ENCODE measurements at places on chromosomes 11 and 22.

DNA sequence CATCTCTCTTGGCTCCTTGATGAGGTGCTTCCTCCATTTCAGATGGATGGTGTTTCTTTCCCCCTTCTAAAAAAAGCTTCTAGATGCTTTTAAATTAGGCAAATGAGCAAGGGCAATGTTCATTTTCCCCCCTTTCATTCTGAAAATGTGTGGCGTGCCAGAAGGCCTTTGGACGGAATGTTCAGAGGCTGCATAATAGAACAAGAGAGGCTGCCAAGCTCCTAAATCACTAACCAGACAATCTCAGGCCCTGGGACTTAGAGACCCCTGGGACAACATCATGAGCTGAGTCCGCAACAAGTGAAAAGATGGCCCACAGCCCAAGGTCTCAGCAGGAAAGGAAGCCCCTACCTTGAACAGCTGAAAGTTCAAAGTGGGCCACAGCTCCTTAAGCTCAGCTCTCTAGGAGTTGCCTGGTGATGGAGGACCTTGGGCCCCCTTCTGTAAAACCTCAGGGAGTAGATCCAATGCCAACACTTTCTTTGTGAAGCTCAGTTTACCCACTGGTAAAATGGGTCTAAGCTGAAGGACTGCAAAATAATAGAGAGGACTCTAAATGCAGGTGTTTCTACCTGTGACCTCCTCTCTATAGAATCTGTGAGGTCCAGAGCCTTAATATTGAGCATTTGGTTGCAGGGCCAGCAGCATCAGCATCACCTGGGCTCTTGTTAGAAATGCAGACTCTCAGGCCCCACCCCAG lies 144.0 kb downstream of the FBXO7 start:
- DNase-seq: no peak

DNA sequence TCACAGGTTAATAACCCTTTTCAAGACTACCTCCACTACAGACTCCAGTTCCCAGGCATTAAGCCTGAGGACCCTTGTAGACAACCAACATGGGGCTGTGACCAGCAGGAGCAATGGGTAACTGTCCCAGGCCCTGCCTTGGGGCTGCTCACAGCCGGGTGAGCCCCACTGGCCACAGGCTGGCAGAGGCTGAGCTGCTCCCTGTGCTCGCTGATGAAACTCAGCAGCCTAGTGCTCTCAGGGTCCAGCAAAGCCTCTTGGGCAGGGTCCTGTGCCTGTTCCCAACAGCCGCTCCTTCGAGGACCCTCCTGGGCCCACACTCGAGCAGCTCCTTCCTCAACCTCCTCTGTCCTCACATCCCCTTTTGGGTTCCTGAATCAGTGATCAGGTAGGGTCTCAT lies 99.8 kb downstream of the VPREB1 start:
- no peak for DNase-seq

- no peak for DNase-seq
Measured at GRCh38 chr22:42066937-42067336, 3.7 kb downstream of the NAGA start.

GRCh38 chr22:26748845-26749244 lies 91.5 kb downstream of the MIAT start:
- DNase-seq: no peak

DNA sequence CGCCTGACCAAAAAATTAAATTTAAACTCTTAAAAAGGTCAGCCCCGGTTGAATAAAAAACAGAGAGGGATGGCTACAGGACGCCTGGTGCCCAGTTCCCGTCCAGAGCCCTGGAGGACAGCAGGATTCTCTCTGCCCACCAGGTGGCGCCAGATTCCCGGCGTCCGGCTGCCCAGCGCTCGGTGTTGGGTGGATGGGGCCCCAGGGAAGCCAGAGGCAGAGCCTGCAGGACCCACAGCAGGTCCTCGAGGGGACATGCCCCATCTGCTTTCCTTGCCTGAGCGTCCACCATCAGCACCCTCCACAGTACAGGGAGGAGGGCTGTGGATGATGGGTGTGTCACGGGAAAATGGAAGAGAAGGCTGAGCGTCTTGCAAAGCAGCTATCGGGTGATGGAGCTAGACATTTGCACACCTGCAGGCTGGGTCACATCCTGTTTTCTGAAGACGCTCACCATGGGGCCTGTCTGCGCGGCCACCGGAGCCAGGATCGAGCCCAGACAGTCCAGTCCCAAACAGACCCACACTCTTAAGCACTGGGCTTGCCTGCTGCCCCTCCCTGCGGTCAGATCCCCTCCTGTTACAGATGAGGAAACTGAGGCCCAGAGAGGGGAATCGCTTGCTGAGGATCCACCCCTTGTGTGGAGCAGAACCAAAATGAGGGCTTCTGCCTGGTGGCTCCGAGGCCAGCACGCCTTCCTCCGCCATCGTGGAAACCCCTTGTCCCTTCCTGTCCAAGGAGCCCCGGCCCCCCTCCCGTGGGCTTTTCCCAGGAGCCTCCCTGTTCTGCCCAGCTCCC lies 18.5 kb upstream of the CBX7 start:
- peak; percentile 94 for DNase-seq

DNA sequence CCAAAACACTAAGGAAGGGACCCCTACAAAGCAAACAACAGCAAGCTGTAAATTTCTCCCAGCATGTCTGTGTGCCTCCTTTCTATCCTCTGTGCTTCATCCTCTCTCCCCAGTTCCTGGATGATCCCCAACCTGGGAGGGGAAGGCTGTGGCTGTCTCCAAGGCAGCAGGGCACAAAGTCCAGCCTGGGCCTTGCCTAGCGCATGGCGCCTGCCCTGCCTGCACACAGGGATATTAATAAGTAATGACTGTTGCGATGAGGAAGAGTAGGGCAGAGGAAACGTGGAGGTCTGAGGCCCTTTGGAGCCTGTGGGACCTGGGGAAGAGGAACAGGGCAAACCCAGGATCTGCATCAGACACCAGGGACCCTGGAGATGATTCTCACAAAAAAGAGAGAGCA lies 2.0 kb downstream of the USH1C start:
- no peak for DNase-seq

DNA sequence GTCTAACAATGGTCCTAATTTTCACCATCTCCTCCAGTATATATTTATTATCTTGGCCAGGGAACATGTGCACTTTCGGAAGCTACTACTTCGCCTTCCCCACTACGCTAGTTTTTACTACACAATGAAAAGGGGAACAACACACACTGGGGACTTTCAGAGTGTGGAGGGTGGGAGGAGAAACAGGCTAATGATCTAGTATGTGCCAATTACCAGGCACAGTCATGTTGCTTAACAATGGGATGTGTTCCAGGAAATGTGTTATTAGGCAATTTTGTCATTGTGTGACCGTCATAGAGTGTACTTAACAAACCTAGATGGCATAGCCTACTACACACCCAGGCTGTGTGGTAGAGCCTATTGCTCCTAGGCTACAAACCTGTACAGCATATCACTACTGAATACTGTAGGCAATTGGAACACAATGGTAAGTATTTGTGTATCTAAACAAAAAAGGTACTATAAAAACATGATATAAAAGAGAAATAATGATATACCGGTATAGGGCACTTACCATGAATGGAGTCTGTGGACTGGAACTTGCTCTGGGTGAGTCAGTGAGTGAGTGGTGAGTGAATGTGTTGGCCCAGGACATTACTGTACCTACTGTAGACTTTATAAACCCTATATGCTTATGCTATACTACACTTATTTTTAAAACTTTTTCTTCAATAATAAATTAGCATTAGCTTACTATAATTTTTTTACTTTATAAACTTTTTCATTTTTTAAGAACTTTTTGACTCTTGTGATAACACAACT lies 20.1 kb upstream of the CUL5 start:
- no peak for DNase-seq

DNA sequence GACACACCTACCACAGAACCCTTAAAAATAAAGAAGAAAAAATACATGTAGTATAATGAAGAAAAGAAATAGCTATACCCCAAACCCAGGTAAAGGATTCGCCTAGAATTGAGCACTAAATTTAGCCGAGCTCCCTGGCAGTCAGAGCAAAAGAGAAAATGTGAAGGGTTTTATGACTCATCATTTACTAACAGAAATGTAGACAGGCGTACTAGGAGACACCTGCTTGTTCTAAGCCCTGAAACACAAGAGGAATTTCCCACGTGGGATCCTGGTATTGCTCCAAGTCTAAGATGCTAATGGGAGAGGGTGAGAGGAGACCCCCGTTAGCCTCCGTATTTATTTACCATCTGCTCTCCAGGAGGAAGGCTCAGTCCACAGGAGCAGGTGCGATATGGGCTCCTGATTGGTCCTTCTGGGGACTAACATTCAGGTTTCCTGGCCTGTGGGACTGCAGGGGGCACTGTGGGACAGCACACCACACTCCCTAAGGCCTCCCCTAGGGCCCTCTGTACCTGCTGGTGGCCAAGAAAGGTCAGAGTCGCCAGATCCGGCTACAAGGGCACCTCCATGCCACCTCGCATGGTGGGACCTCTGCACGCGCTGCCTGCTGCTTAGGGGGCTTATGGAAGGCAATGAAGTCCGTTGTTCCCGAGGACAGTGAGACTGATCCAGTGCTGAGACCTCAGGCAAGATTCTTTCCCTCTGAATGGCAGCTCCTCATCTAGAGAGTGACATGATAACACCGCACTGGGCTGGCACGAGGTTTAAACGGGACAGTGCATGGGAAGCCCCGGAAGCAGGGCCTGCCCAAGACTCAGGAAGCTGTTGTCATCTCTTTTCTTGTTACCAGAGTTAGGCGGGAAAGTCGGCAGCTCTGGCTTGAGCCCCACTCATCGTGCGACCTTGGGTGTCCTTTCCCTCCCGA lies 25.8 kb downstream of the KCNC1 start:
- peak; percentile 6 for DNase-seq

DNA sequence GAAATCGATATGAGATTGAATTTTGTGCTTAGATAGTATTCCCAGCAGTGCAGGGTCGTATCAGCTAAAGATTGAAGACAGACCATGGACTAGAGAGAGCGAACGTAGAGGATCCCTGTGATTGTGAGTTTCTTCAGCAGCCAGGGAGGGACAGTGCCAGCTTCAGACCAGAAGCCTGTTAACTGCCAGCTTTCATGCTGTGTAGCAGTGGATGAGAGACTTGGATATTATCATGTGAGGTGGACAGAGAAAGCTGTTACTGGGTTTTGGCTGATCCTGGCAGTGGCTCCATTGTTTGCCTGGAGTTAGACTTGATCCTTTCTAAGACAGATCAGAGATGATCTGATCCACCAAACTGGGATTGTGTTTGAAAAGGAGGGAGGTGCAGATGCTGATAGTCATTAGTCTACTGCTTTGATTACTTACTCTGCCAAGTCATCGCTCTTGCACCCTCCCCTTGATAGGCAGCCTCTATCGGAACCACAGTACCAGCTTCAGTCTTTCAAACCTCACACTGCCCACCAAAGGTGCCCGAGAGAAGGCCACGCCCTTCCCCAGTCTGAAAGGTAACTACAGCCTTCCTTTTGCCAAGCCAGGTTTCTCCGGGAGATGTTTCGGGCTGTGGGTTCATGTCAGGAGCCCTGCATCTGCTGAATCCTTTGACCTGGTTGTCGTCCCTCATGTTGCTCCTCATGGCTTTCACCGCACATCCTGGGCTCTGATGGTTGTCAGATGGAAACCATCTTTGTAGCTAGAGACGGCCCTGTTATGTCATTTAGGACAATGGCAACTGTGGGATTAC lies 16.2 kb downstream of the MADD start:
- no peak for DNase-seq

GRCh38 chr22:48464246-48464645 lies 1363.4 kb downstream of the BRD1 start:
- DNase-seq: no peak

DNA sequence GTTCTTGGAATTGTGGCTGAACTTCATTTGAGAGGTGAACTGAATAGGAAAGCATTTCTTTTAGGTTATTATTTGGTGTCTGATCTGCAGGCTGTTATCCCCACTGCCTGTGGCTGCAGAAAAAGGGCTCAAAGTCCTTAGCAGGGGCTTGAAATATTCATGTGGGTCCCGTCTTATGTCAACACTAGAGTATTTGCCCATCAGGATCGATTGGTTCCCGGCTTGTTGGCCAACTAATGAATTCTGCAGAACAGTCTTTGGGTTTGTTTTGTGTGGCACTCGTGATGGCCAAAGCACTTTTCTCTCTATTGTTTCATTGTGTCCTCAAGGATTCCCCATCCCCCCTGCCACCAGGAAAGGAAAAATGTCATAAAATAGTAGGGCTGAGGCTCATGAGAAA lies 211.9 kb downstream of the MYO18B start:
- no peak for DNase-seq

- DNase-seq: no peak
Measured at GRCh38 chr22:45884201-45885062, 92.5 kb downstream of the WNT7B start.

DNA sequence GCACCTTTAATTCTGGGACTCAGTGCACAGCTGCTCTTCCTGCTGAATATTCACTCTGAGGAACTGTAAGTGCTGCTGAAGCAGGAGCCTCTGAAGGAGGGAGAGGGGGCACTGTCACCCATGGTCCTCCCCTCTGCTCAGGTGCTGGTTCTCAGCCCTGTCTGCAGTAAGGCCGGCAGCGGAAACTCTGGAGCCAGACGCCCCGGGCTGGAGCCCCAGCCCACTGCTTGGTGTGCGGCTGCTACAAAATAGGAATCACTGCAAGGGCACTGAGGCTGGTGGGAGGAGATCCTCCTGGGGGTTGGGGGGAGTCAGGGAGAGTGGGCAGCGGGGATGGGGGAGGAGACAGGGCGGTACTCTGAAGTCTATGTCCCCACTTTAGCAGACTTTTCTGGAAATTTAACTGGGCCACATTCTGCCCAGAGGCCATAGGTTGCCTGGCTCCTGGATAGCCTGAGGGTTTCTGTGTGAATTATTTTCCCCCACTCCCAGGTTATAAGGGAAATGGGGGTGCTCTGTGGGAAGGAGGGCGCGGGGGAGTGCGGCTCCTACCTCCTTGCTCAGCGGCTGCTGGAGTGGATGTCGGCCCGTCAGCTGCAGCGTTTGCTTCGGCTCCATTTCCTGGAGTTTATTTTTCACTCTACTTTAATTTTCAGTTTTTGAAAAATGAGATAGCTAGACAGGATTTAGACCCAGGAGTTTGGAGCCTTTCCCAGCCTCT lies 33.6 kb downstream of the TBC1D22A start:
- DNase-seq: no peak

GRCh38 chr11:69203381-69203780 lies 47.6 kb downstream of the SMIM38 start:
- no peak for DNase-seq

GRCh38 chr11:67277231-67277961 lies 11.1 kb downstream of the GRK2 start:
- DNase-seq: peak; percentile 84

Measured in activated CD8-positive, alpha-beta memory T cell treated with anti-CD3 and anti-CD28 coated beads for 48 hours (primary cell).